SK-N-SH (cell line): ENCODE measurements at places on chromosomes 12 and 14.

GRCh38 chr12:49703647-49704137 is 3.5 kb downstream of the FMNL3 start:
- no peak for DNase-seq

- no peak for DNase-seq
These were observed 64.1 kb upstream of the OTX2 start for GRCh38 chr14:56874375-56874774.

GRCh38 chr14:21408147-21408546 is 24.3 kb upstream of the SUPT16H start:
- no peak for DNase-seq

- DNase-seq, result no peak
These were observed 323.7 kb downstream of the PAWR start for GRCh38 chr12:79367032-79367589.

DNA sequence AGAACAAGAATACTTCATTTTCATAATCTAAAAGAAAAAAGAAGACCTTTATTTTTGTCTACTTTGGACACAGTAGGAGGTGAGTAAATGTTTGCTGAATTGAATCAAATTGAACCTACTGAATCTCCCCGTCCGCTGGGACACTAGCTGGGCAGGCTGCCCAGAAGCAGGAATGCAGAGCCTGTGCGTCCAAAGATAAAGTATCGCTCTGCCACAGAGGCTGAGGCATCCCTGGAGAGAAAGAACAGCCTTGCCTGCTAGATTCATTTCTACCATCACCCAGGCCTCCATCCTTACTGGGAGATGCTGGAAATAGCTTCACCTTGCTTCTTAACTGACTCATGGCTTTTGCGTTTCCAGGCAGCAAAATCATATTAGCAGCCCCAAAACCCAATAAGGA is 64.1 kb upstream of the TSPAN11 start:
- DNase-seq, result peak; percentile 22

DNA sequence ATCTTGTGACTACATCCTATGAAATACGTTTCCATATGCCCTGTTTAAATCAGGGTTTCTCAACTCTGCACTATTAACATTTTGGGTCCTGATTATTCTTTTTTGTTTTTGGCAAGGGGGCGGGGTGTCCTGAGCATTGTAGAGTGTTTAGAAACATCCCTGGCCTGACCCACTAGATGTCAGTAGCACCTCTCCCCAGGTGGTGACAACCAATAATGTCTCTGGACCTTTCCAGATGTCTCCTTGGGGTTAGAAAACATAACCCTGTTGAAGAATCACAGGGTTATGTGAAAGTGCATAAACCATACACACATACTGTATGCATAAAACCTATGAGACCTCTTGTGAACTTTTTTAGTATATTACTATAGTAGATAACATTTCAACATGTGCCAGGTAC is 1.4 kb downstream of the ACAD10 start:
- DNase-seq, result peak; percentile 27

GRCh38 chr14:50792051-50792477 is 38.9 kb downstream of the NIN start:
- peak; percentile 29 for DNase-seq

DNA sequence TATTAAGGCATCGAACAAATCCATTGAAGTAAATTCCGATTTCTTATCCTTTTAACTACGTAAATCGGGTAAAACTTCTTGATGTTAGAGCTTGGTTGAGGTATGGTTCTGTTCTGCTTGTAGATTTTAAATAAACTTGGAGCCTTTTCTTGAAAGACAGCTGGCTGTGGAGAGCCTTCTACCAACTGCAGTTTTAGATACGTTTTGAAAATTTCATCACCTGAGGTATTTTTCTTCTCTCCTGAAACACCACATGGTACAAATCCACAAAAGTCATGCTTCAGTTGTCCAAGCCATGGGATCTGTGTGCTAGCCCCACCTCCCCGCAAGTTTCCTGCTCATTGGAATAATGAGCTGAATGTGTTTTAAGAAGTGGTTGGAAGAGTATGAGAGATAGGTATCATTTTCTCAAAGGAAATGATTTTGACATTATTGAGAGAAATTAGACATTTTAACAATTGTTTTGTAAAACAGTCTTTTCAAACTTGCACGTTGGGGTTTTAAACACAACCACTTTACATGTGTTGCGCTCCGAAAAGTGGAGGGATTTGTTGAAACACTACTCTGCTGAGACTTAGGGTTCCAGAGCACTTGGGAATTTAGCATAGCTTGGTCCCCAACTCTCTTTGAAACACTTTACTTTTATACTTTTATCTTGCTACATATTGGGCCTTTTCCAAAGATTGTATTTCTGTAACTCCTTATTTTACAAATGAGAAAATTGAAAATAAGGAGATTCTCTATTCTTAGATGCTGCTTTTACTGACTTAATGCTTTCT is 1.4 kb downstream of the PPM1A start:
- DNase-seq, result peak; percentile 36

DNA sequence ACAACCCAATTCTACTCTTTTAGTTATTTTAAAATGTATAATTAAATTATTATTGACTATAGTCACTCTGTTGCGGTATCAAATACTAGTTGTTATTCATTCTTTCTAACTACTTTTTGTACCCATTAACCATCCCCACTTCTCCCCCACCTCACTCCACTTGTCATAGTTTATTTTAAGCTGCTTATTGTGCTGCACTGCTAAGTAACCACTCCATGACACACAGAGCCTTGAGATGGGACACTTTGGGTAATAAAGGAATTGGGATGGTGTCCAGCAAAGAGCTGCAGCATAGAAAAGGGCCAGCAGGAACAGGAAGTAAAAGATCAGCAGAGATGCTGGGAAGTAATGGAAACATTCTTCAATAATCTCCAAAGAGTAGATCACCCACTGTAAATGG is 123.0 kb downstream of the RPS29 start:
- no peak for DNase-seq

DNA sequence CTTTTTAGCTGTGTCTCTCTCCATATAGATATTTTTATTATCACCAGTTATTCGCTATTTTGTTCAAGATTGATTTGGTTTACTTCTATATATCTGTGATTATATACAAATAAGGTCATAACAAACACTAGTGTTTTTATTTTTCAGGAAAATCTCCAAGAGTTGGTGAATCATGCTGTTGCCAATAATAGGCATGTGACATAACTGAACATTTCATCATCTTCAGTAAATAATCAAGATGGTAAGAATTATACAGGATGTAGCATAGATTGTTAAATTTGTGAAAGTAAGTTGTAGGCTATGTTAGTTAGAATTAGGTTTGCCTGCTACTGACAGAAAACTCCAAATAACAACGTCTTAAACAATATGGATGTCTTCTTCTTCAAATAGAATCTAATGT is 240.9 kb upstream of the PDE3A start:
- DNase-seq, result no peak

- DNase-seq, result no peak
These were observed 243.2 kb downstream of the ALX1 start for GRCh38 chr12:85523197-85523596.

DNA sequence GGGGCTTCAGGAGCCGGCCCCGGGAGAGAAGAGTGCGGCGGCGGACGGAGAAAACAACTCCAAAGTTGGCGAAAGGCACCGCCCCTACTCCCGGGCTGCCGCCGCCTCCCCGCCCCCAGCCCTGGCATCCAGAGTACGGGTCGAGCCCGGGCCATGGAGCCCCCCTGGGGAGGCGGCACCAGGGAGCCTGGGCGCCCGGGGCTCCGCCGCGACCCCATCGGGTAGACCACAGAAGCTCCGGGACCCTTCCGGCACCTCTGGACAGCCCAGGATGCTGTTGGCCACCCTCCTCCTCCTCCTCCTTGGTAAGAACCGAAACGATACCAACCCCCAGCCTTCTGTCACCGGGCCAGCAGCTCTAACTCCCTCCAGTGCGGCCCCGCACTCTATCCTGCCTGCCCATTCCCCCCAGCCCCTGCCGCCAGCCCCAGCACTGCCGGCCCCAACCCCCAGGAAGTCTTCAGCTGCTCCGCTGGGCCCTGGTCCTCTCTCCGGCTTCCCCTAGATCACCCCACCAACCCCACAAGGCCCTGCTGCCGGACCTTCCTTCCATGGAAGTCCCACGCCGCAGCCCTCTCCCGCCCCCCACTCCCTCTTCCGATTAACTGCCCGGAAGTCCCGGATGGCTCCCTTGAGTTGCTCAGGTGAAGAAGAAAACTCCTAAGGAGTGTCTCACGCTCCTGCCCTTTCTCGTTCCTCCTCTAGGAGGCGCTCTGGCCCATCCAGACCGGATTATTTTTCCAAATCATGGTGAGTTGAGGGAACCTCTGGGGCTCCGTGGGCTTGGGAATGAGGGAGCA is 693 bp downstream of the LRP10 start:
- DNase-seq, result peak; percentile 83

GRCh38 chr14:69325646-69326265 is 65.8 kb downstream of the GALNT16 start:
- DNase-seq, result peak; percentile 39

- DNase-seq, result no peak
These were observed 27.3 kb upstream of the FRS2 start for GRCh38 chr12:69442894-69443293.

GRCh38 chr12:127398016-127398710 is 868.8 kb upstream of the TMEM132C start:
- DNase-seq, result no peak

- DNase-seq, result peak; percentile 70
These were observed 31.7 kb downstream of the RASAL1 start for GRCh38 chr12:113103756-113104450.

GRCh38 chr12:3225154-3225795 is 148.1 kb downstream of the TSPAN9 start:
- DNase-seq, result no peak

DNA sequence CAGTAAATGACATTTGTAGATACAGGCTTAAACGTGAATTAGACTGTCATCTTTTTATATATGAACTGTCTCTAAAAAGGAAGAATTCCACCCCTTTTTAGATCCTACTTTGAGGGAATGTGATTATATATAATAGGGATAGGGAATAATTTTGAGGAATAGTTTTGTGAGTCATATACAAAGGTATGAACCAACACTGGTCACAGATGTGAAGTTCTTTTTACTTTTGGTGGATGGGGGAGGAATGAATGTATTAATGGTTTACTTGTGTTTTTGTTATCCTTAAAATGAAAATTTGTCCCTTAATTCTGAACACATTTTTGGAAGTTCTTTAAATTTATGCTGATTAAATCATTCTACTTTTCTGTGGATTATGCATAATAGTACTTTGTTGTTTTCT is 30.4 kb downstream of the FRS2 start:
- DNase-seq, result no peak

GRCh38 chr12:25924491-25925001 is 33.9 kb upstream of the RASSF8 start:
- no peak for DNase-seq

DNA sequence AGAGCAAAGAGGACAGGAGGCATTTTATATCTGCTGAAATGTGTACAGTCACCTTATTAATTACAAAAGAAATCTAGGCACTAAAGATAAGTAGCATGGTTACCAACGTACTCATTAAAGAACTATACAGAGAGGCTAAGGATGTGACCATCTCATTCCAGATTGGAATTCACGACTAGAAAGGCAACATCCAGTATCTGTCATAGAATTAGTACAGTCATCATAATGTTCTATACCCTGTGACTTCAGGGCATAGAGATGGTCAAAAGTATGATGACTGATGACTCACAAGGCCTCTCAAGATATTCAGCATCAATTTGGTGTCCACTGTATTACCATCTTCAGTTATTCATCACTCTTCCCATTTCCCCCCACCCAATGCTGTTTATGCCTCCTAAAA is 144.0 kb upstream of the PLEKHG7 start:
- no peak for DNase-seq

- no peak for DNase-seq
These were observed 26.4 kb upstream of the STAB2 start for GRCh38 chr12:103560604-103561101.

- no peak for DNase-seq
These were observed 32.8 kb downstream of the CCDC91 start for GRCh38 chr12:28223025-28223554.

DNA sequence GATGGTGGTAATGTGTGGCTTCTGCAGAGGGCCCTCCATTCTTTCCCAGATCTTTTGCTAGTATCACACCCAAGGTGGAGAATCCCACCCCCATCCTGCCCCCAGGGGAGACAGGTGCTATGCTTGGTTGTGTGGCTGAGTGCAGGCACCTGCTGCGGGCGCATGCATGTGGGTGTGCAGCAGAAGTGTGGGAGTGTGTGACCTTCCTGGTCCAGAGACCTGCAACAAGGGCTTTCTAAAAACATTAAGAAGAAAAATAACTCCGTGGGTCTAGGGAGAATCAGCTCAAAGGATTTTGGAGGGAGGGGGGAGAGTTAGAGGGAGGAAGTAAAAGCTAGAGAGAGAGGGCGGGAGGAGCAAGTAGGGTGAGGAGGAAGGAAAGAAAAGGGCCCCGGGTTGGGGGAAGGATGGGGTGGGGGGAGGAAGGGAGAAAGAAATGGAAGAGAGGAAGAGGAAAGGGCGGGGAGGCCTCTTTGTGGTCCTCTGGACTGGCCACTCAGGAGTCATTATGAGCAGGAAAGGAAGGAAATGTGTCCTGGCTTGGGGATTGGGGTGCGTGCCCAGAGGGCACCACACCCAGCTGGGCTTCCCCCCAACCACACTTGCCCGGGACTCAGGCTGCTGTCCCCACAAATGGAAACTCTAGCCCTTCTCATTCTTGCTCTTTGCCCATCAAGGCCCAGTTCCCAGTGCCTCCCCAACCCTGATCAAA is 3.1 kb upstream of the FIGNL2 start:
- no peak for DNase-seq

DNA sequence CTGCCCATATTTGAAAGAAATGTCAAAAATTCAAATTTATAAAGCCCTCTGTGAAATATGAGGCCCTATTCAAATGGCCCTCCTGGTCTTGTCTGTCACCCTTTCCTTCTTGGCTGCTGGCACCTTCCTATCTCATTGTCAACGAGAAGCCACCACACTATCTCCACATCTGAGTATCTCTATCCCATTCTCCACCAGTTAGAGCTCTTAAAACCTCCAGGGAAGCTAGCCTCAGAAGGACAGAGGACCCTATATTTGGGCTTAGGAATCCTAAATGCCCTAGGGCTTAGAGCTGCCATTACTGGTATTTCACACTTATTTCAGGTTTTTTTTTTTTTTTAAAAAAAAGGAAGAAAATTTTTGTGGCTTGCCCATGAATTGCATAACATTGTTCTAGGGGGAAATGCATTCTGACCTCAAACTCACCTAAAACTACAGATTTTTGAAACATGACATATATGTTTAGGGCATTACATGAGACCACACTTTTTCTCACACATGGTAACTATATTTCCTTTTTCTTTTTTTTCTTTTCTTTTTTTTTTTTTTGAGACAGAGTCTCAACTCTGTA is 25.0 kb downstream of the SLC25A21 start:
- DNase-seq, result no peak

GRCh38 chr12:52956987-52957386 is 8.1 kb downstream of the KRT18 start:
- DNase-seq, result no peak

DNA sequence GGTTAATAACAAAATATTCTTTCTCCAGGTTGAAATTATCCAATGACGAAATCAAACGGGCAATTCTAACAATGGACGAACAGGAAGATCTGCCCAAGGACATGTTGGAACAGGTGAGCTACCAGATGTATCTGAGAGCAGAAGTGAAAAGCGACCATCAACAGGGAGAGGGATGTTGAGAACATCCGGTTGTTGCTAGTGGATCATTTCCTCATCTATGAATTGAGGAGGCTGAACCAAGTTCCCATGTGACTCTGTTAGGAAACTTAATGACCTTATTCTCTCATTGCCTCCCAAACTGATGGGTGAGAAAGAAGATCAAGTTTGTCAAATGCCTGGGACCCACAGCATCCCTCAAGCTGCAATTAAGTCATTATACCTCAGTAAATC is 117.7 kb downstream of the GPR135 start:
- DNase-seq, result no peak
